ENCODE measurements at places on chromosomes 3 and 15.

DNA sequence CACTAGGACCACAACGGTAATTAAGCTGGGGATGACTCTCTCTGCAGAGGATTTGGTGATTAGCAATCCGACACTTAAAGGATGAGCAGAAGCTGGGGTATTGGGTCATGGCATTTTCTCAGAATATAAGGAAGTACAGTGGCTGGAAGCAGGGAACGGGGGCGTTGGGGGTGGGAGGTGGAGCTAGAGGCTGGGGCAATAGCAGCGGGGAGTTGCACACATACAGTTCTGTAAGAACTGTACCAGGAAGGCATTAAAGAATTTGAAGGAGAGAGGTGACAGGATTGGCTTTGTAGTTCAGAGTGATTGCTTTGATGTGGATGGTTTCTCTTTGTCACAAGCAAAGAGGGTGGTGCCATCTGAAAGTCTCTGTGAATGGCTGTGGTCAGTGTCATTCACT lies 28.2 kb downstream of the PSMD6 start:
- no peak for DNase-seq

DNA sequence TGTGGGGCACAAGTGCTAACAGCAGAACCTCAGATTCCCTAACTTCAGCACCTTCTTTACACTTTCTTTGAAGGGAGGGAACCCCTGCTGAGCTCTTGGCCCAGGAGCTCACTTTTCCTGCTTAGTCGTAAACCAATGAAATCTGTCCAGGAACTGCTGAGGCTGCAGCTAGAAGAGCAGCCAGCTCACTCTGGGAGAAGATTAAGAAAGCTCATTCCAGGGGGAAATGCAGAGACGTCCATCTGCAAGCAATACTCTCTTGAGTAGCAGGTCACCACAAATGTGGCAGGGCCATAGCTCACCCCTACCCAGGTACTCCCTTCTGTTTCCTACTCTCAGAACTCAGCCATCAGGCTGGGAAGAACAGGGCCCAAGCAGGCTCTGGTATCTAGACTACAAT lies 103.3 kb downstream of the WDR76 start:
- DNase-seq = no peak

GRCh38 chr15:69766156-69766555 lies 313.5 kb downstream of the RPLP1 start:
- DNase-seq = no peak

DNA sequence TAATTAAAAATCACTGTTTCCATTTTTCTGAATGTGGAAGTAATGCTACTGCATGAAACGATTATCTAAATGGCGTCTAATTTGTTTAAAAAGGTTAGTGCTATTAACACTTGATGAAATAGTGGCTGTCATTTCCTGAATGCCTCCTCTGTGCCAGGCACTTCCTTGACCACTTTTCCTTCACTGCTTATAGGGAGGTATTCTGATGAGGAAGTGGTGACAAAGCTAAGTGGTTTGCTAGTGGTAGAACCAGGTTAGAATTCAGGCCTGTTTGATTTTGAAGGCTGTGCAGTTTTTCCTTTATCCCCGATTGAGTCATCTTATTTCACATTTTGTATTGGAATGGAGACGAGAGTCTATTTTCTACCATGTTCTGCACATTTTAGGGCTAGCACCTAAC lies 119.0 kb downstream of the USP13 start:
- DNase-seq = no peak

DNA sequence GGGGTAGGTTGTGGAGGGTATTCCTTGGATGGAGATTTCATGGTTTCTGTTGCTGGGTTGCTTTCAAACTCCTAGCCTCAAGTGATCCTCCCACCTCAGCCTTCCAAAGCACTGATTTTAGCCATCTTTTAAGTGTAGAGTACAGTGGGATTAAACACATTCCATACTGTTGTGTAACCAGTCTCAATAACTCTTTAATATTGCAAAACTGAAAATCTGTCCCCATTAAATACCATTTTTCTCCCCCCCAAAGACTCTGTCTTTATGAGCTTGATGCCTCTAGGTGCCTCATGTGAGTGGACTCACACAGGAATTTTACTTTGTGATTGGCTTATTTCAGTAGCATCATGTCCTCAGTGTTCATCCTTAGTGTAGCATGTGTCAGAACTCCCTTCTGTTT lies 74.7 kb upstream of the ATP10A start:
- no peak for DNase-seq

DNA sequence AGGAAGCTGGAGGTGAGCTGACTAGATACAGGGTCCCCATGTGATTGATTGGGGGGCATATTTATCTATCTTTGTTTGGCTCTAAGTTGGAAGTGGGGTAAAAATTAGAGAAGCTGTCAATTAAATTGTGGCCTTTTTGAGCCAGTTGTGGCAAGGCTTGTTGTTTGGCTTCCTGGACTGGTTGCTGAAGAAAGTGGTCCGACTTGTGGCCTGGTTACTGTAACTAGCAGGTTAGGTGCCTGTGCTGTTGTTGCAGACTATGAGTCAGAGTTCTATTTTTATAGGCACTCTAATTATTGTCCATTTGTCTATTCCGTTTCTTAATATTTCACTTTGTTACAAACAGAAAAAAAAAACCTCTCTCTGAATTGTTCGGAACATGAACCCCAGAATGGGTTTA lies 129.1 kb upstream of the CNTN6 start:
- DNase-seq = no peak

DNA sequence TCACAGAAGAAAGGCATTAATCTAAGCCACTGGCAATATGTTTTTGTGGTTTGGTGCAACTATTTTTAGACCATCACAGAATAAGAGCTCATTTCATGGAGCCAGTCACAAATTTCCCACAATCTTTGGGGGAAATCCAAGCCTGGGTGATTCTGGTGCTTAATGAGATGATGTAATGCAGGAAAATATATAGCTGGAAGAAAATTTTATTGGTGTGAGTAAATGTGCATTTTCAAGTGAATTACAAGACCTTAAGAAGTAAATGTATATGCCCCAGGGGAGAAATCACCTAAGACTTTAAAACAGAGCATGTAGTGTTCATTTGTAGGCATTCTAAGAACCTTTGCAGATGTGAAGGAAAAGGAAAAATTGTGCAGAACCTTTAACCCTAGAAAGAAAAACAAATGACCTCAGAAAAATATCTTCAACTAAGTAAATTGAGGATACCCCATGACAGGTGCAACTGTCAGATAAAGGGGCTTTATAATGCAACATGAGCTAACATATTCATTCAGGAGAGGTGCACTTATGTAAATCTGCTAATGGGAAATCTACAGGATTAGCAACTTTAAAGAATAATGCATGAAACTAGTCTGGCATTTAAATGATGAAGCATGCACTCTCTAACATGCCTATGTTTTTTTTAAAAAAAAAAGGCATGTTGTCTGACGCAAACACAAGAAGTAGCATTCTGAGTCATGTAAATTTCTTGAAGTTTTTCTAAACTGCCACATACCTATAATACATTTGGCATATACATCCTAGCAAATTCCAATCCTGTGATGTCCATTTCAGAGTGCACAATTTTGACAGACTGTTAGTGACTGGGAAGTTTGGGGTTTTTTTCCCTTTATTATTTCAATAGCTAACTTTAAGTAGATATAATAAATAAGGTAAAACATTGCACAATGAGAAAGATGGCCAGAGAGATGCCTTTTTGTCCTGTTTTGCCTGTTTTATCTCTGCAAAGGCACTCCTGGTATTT lies 105.1 kb downstream of the MEX3B start:
- peak; percentile 27 for DNase-seq

- DNase-seq = no peak
Observed at GRCh38 chr15:57503051-57503702, 88.5 kb upstream of the MYZAP start.

DNA sequence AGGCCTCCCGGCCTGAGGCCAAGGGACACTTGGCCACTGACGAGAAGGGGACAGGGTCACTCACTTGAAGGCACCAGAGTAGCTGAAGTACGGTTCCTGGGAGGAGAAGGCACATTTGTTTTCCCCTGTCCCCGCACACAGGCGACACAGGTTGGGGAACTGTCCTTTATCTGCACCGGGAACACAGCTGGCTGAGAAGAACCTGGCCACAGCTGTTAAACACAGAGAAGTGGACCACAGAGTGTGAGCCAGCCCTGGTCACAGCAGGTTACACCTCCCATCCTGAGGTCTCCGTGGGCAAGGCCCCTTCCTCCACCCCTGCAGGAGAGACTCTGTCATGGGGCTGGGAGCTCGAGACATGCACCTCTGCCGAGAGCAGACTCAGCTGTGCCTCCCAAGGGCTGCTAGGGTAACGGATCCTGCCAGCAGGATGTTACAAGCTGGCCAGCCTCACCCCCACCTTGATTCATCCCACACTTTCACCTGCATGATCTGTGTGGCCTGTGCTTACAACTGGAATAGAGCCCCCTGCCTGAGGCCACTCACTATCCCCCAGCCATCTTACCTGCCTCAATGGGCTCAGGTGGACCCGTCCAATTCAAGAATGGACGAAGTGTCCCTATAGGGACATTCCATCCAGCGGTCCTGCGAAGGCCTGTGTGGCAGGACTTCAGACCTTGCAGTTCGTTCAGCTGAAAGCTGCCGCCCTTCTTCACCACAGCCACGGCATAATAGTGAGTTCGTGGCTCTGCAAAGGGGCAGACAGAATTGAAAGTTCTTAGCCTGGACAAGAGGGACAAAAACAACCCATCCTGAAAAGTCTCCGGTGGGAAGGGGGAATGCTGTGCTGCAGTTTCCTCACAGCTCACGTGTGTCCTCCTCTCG lies 9.2 kb downstream of the LTF start:
- DNase-seq = no peak

DNA sequence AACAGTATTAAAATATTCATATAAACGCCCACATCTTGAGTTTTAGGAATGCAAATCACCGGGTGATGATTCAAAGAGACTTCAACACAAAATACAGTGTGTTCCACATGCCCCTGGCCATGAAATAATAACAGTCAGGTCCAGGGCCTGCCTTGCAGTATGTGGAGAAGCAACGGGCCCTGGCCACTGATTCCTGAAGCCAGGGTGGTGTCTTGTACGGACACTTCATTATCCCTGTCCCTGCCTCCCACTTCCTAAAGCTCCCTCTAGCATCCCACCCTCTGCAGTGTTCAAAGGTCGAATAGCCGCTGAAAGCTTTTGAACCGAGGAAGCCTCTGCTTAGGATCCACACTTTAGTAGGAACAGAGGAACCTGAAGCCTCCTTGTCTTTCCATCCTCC lies 50.4 kb upstream of the PCSK6 start:
- no peak for DNase-seq

GRCh38 chr15:63291507-63291906 lies 14.1 kb downstream of the APH1B start:
- peak; percentile 91 for DNase-seq

- DNase-seq = no peak
Observed at GRCh38 chr3:52256159-52256558, 10.6 kb downstream of the PPM1M start.

DNA sequence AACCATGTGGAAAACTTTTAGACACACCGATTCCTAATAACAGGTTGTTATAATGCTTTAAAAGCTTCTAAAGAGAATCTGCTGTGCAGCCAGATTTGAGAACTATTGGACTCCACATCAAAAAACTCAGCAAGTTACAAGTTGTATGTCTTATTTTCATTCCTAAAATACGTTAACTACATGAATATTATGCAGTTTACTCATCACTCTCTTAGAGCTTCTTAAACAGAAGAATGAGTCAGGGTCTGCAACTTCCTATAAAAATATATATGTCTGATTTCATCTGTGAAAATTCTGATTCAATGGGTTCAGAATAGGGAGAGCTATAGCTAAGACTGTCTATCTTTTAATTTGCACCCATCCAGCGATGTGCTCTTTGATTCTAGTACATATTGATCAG lies 244.2 kb upstream of the EPHA3 start:
- no peak for DNase-seq

GRCh38 chr3:122947738-122948137 lies 79.8 kb downstream of the SEMA5B start:
- DNase-seq = peak; percentile 70

GRCh38 chr15:59797756-59798604 lies 108.9 kb upstream of the BNIP2 start:
- DNase-seq = no peak

DNA sequence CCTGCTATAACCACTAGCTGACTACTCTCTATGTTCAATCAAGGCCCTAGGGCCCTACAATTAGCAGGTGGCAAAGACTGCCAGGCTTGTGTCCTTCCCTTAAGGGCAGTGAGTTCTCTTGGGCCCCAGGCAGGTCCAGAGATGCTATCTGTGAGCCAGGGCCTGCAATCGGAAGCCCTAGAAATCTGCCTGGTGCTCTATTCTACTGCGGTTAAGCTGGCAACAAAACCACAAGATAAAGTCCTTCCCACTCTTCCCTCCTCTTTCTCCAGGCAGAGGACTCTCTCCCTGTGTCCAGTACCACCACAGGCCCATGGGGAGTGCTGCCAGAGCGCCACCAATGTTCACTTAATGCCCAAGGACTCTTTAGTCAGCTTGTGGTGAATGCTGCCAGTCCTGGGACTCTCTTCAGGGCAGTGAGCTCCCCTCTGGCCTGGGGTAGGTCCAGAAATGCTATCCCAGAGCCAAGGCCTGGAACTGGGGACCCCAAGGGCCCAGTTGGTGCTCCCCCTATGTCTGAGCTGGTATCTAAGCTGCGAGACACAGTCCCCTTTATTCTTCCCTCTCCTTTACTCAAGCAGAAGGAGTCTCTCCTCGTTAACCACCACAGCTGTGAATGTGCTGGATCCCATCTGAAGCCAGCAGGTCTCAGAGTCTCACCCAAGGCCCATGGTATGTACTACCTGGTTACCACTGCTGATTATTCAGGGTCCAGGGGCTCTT lies 34.7 kb downstream of the XXYLT1 start:
- no peak for DNase-seq

DNA sequence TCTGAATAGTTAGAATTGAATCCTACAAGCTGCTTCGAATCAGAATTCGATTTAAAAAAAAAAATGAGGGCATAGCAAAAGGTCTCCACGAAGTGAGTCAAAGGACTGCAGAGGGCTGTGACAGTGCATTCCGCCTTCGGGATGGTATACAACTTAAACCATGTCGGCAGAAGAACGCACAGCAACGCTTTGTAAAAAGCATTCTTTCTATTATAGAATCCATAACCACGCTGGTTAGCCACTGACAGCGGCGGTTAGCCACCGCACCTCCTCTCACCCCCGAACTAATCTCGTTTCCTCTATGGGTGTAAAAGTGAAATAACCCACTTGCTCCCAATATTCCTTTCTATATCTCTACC lies 664 bp upstream of the PIK3CA start:
- DNase-seq = no peak

DNA sequence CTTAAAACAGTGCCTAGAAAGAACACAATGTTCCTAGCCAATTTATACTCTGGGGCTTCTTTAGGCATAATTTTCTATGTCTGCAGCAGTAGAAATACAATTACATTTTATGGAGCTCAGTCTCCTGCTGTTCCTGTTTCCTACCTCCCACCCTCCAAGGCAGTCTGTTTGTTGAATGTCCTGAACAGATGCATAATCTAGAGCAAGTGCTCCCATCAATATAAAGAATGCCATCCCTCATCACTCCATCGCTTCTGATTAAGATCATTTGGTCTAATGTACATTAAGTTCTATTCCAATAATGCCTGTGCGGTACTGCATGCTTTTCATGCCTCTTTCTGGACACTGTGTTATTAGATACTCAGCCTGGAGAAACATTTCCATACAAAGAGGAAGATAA lies 869.8 kb upstream of the CFAP20DC start:
- no peak for DNase-seq

GRCh38 chr3:67564008-67564407 lies 90.4 kb downstream of the SUCLG2 start:
- DNase-seq = peak; percentile 26

Measured in fibroblast of pulmonary artery (primary cell).